ENCODE measurements at places on chromosomes 1 and 21.

- DNase-seq: no peak
These were observed 2.5 kb upstream of the OLFML3 start for GRCh38 chr1:113976609-113977278.

GRCh38 chr1:225595974-225596551 is 56.9 kb downstream of the ENAH start:
- DNase-seq: no peak

GRCh38 chr1:240212556-240212955 is 120.9 kb downstream of the FMN2 start:
- DNase-seq: no peak

- no peak for DNase-seq
These were observed 57.4 kb downstream of the SLC35A3 start for GRCh38 chr1:100027212-100027611.

DNA sequence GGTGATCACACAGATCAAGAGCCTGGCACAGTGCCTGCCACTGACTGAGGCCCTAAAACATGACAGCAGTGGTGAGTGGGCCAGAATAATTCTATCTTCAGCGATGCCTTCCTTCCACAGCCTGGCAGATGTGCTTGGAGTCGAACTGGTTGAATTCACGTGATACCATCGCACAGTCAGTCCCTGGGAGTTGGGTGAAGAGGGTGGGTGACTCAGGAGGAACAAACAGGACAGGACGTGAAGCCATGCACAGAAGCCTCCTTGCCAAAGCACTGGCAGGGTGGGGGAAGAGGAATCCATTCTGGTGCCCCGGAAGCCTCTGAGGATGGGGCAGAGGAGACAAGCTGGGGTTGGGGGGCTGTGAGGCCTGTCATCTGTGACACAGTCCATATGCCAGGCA is 80.3 kb upstream of the WNT4 start:
- no peak for DNase-seq

DNA sequence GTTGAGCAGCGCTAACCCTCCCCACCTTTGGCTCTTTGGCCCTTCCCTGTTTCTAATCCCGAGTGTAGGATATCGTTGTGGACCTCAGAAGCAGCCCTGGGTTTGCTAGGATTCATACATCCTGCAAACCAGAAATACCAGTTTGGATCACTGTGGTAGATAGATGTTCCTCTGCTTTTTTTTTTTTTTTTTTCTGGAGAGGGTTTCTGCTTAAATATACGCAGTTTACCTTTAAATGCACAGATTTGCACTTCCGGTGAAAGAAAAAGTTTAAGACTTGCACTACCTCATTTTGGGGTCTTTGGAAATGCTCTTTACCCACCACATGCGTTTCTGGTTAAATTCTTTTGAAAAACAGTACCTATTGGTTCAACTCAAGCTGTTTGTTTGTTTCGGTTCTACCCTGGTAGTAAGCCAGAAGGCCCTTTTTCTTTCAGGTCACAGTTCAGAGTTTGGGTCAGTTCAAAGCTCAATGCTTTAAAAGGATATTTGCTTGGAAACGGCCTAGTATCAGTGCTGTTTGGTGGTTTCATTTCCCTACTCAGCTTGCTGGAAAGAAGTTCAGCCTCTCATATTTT is 908 bp downstream of the DDI2 start:
- no peak for DNase-seq

DNA sequence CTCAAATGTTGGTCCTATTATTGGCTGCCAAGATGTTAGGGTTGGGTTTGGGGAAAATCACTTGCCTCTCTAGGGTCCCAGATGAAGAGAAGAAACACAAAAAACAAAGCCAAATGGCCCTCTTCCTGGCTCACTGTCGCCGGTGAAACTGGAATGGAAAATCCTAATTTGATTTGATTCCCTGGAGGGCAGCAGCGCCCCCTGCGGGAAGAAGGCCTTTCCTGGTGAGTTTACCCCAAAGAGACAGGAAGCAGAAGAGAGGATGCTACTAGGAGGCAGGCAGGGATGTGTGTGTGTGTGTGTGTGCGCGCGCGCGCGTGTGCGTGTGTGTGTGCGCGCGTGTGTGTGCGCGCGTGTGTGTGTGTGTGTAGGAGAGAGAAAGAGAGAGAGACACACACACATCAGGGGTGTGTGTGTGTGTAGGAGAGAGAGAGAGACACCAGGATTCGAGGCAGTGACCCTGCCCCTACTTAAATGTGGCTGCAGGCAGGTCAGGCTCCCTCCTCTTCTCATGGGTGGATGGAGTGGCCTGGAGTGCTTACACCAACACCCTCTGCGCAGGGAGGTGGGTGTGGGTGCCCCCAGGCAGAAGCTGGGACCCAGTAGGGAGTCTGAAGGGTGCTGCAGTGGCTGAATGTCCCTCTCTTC is 3.1 kb upstream of the SELENON start:
- DNase-seq: peak; percentile 72

DNA sequence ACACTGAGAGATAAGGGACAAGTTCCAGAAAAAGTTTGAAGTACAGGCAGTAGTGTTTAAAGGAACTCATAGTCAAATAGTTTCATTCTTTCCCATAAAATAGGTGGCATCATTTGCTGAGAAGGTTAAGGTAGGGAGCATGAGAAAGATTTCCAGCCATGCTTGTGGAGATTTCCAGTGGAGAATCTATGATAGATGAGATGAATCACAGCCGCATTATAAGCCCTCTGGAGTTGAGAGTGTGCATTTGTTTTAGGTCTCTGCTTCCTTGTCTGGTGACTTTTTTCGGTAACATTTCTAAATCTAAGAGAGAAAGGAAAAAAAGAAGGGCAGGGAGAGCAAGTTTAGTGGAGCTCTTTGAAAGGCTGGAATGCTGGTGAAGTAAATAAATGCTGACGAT is 108.7 kb downstream of the DISP1 start:
- DNase-seq: no peak

DNA sequence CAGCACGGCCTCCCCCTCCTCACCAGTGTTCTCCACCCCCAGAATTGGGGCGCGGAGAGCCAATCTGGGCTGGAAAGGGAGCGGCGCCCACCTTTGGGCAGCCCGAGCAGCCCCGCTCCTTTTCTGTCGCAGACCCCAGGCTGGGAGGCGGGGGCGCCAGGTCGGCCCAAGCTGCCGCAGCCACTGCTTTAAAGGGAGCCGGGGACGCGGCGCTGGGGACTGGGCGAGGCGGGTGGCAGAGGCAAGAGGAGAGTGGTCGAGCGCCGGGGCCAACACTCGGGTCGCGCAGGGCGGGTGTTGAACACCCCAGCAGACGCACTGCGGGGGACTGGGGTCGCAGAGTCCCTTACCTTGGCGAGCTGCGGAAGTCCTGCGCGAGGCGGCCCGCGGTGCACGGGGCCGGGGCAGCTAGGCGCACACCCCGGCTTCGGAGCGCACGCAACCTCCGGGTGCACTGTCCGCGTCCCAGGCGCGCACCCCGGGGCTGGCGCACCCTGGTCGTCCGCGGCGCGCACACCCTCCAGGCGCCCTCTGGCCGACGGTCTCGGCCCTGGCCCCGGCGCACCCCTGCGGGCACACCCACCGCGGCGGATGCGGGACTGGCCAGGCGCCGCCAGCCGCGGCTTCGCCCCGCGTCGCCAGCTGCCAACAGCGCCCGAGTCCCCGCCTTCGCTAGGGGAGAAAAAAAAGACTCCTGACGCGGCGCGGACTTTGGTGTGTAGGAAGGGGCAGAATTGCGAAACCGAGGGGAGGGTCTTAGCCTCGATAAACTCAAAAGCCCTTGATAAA is at the start of gene KANK4:
KANK4 (minus strand) TSS at position 679 of the 789 bp plus-strand sequence. CDS start 37,870 bp downstream, outside the sequence.
- DNase-seq: no peak

- no peak for DNase-seq
These were observed 251.2 kb upstream of the USP24 start for GRCh38 chr1:55466373-55466772.

DNA sequence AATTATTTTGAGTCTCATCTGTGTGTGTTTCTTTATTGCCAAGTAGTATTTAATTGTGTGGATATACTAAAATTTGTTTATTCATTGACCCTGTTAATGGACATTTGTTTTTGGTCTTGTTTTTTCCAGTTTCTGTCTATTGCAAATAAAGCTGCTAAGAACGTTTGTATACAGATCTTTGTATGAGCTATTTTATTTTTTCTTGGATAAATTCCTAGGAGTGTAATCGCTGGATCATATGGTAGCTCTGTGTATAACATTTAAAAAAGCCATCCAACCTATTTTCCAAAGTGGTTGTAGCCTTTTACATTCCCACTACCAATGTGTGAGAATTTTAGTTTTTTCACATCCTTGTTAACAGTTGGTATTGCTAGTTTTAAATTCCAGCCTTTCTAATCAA is 382.7 kb upstream of the USP24 start:
- DNase-seq: no peak

GRCh38 chr1:7406641-7407543 is 364.2 kb upstream of the VAMP3 start:
- no peak for DNase-seq

DNA sequence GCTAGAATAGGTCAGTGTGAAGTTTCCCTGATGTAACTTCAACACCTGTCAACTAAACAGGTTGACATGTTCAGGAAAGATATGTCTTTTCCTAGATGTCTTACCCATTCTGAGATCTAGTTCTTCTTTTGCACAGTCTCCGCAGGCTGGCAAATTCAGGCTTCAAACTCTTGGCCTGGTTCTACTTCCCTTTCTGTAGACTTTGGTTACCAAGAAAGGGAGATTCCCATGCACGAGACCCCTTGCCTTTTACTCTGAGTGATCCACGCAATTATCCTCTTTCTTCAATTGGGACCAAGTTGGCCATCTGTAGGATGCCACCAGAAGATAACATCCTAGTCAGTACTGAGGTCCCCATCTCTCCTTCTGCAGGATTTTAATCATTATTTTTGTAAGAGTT is 2.0 kb downstream of the CFAP45 start:
- no peak for DNase-seq

- no peak for DNase-seq
These were observed 12.1 kb upstream of the GBP6 start for GRCh38 chr1:89351597-89352311.

DNA sequence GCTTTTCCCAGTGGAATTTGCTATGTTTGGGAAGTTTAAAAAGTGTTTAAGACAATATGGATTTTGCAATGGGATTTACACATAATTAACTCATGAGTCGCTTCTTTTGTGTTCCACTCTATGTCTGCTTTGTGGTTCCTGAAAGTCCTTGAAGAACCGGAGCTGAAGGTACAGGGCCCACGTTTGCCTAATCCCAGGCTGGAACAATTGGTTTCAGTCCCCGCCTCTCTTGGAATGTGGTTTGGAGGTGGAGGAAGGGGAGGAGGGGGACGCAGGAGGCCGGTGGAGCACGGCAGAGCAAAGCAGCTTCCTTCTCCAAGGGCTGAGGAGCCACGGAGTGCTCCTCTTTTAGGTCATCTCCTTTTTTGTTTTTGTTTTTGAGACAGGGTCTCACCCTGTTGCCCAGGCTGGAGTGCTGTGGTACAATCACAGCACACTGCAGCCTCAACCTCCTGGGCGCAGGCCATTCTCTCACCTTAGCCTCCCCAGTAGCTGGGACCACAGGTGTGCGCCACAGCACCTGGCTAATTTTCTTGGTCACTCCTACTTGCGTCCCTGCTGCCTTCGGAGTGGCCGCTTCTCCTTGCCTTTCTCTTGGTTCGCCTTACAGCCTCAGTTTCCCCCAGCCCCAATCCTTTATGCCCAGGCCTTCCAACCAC is 129.5 kb upstream of the ERRFI1 start:
- DNase-seq: no peak

DNA sequence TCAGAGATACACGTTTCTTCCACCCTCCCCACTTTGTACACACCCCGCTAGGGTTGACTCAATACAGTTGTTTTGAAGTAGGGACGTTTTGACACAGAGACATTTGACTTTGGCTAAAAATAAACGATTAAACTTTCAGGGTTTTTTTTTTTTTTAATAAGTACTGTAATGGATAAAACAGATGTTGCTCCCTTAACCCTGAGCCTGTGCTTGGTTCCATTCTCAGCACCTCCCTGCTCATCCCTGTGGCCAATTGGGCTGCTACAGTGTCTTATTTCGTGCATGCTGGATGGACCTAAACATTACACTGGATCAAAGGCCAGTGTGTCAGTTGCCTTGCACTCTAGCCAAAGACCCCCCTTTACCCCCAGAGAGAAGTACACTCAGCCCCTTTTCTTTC is 16.9 kb downstream of the GRHL3 start:
- DNase-seq: no peak

GRCh38 chr1:28132171-28133167 is 44.0 kb downstream of the PTAFR start:
- no peak for DNase-seq

DNA sequence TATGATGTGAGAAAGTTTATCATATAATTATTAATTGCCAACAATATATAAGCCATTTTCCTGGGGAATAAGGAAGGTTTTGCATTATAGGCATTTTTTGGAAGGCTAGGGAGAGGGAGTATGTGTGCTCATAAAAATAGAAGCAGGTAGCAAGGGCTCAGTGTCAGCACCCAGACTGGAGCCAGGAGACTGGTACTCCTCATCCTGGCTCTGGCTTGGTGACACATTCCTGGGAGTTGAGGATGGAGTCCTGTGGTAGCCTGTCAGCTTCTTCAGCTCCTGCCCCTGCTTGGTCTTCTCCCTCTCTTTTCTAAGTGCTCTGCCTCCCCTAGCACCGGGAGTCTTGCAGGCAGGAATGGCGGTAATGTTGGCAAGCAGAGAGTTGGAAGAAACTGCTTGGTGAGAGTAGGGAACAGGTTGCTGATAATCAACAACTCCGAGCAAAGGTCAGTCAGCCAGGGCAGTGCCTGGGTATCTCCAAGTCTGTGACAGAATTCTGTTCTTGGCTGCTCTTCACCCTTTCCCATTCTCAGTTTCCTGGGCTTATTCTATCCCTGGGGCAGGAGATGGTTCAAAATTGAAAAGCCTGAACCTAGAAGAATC is 23.0 kb downstream of the GIPC2 start:
- no peak for DNase-seq

DNA sequence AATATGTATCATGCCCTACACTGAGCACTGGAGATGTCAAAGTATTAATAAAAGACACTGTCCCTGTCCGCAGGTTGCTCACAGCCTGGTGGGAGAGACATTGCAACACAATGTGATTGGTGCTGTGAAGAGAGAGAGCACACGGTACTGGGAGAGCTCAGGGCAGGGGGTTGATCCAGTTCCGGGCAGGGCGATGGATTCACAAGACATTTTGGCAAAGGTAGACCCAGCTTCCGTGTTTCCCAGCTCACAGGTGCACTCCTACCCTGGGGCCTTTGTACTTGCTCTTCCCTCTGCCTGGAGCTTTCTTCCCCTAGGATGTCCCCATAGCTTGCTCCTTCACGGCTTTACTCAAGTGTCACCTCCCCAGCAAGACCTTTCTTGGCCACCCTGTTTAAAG is 1.4 kb downstream of the PLA2G5 start:
- DNase-seq: no peak

DNA sequence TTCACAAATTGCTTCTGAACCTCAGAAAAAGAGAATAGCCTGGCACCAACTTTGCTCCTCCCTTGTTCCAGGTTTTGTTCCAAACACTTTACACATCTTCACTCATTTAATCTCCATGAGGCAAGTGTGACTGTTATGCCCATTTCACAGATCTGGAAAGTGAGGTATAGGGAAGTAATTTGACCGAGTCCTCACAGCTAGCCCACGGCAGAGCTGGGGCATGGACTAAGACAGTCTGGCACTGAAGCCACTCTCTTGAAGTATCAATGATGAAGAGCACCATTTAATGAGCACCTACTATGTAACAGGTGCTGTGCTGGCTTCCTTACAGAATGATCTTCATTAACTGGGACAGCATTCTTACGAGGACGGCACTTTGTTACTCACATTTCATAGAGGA is 19.0 kb downstream of the C1QB start:
- DNase-seq: no peak

All from stimulated activated CD8-positive, alpha-beta memory T cell treated with anti-CD3 and anti-CD28 coated beads, Interleukin-4, amount 100 ng/mL, for 24 hours (primary cell).